ENCODE measurements at places on chromosomes 2 and 18.
A peak's percentile ranks its signal among the peaks of the same experiment; 100 is the strongest.

- DNase-seq = no peak
Observed at GRCh38 chr18:30623401-30624065, 419.0 kb downstream of the DSC3 start.

- DNase-seq = no peak
Observed at GRCh38 chr2:212958757-212959295, 192.6 kb downstream of the IKZF2 start.

GRCh38 chr2:182597570-182598295, 118.3 kb upstream of the DNAJC10 start:
- DNase-seq = no peak

- no peak for DNase-seq
Observed at GRCh38 chr2:237096911-237097310, 11.2 kb downstream of the COPS8 start.

- no peak for DNase-seq
Observed at GRCh38 chr18:11581286-11581685, 28.1 kb upstream of the SLC35G4 start.

GRCh38 chr18:35514752-35515459, 17.1 kb upstream of the INO80C start:
- DNase-seq = no peak

- DNase-seq = no peak
Observed at GRCh38 chr2:236165842-236166795, 2.1 kb downstream of the GBX2 start.

DNA sequence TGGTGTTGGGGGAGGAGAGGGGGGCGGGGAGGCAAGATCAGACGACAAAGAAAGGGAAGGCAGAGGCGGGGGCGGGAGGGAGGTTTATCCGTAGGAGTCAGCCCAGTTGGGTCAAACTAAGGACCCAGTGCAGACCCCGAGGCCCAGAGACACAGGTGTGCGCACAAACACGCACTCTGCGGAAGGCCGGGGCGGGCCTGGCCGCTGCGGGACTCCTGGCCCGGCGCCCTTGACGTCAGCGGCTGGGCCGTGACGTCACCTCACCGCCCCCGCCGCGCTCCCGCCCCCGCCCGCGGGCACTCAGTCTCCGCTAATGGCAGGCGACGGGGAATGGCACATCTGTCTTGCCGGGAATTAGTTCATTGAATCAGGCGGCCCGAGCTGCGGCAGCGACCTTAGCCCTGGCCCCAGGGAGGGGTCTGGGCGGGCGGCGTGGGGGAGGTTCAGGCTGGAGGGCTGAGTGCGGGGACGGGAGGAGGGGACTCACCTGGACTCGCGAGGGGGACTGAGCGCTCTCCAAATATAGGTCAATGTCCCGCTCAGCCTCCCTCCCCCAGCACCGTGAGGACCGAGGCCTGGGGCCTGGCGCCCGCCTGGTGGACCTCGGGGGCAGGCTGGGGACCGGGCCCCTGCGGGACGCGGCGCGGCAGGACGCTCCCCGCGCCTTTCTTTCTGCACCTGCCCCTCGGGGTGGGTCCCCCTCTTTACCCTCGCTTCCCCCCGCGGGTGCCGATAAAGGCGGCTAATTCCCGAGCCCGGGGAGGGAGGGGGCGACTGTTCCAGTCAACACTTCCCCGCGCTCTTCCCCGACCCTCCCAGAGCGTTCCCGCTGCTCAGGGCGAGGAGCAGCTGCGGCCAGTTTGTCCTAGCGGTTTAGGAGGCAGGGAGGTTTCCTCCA, 15.5 kb upstream of the ECEL1 start:
- DNase-seq = peak; percentile 50

- DNase-seq = no peak
Observed at GRCh38 chr2:118565301-118565700, 282.1 kb downstream of the EN1 start.

GRCh38 chr2:229650901-229651300, 63.5 kb downstream of the DNER start:
- no peak for DNase-seq

DNA sequence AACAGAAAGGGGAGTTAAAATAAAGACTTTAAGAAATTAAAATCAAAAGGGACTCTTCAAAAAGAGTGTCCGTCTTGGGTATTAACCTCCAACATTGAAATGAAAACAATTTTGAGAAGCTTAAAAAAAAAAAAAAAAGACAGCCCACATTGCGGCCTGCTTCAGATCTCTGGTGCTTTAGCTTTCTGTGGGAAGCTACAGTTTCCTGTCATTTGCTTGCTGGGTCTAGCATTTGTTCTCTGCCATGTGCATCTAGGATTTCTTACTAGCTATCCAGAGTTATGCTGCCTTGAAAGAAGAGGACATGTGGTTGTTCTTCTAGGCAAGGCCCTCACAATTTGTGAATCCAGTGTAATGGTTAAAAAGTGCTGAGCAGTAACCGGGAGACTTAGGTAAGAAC, 375.3 kb downstream of the SLC4A3 start:
- DNase-seq = no peak
